Foreskin keratinocyte (primary cell): ENCODE measurements at places on chromosomes 5 and 9. TPM values are rescaled to one million over a fixed set of nuclear protein-coding genes. Genes with fewer than 3 reads are reported as not detected.

- DNase-seq, result peak; percentile 24
These were observed 77.9 kb downstream of the AK8 start for GRCh38 chr9:132800038-132800648.

STKLD1 gene
- polyA plus RNA-seq, result 0.38 and 0.44 TPM in 2 replicates

ERCC8 gene
- 5.8 and 7.7 TPM in 2 replicates for polyA plus RNA-seq

DNA sequence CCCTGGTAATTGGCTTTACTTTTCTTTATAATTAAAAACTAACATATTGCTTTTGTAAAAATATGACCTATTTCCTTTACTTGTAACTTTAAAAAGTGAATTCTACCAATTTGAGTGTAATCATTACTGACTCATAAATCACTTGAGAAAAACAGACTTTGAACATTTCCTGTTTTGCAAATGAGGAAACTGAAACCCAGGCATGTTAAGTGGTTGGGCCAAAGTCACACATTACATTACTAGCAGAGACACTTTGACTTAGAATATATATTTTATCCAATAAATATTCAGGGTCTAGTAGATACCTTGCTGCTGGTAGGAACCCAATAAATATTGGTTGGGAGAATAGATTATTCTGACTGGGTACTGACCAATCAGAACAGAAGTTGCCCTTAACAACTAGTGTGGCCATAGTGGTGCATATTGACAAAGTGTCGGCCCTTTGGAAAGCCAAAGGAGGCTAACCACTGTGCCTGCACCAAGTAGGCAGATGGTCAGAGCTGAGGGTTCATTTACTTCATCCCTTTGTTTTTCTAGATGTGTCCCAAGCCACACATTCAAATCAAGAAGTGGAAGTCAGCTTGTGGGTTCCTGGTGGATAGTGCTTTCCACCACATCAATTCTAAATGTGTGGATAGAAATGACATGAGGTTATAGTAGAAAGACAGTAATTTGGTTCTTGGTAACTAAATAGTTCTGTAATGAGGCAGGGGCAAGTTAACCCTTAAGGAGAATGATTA lies 365.1 kb upstream of the RIOK2 start:
- DNase-seq, result no peak

GRCh38 chr9:82332774-82333152 lies 344.2 kb downstream of the SPATA31D1 start:
- peak; percentile 52 for DNase-seq

SLC4A9 gene
- 0.08 TPM in 1 of 2 replicates, not detected in the other for polyA plus RNA-seq

PAEP gene
- not detected in 2 replicates for polyA plus RNA-seq

- DNase-seq, result no peak
These were observed 4.5 kb downstream of the PRELID2 start for GRCh38 chr5:145830594-145830993.

GRCh38 chr9:136588663-136589464 lies 43.0 kb upstream of the NOTCH1 start:
- DNase-seq, result no peak

DNA sequence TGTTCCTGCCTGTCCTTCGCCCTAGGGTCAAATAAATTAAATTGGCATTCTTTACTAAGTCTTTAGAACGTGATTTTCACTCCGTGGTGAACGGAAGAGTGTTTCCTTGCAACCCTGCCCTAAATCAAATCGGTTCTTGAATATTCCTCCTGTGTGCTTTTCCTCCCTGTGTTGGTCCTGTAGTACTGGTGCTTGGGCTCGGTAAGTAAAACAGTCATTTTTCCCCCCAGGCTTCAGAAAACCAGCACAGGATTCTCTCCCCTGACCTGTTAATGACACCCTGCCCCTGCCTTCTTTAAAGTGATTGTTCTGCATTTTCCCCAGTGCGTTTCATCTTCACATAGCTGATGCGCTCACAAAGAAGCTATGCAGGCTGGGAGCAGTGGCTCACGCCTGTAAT lies 96.0 kb downstream of the AK8 start:
- no peak for DNase-seq

DNA sequence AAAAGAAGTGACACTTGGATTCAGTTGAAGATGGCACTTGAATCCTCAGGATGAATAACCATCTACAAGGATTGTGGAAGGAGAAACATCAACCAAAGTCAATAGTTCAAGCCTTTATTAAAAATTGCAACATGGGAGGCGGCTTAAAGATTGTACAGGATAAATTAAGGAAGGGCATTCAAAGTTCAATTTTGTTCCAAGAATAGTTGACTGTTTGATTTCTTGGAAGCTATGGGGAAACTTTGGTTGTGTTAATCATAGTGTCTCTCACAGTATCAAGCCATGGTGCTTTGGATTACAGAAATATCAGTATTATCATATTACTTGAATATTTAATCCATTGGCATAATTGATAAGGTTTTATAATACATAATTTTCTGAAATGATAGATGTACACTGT lies 1844.3 kb downstream of the MAT2B start:
- no peak for DNase-seq

- DNase-seq, result no peak
These were observed 458.4 kb upstream of the C9orf72 start for GRCh38 chr9:28031521-28032267.

GRCh38 chr9:114003758-114004157 lies 74.3 kb downstream of the AMBP start:
- no peak for DNase-seq

DNA sequence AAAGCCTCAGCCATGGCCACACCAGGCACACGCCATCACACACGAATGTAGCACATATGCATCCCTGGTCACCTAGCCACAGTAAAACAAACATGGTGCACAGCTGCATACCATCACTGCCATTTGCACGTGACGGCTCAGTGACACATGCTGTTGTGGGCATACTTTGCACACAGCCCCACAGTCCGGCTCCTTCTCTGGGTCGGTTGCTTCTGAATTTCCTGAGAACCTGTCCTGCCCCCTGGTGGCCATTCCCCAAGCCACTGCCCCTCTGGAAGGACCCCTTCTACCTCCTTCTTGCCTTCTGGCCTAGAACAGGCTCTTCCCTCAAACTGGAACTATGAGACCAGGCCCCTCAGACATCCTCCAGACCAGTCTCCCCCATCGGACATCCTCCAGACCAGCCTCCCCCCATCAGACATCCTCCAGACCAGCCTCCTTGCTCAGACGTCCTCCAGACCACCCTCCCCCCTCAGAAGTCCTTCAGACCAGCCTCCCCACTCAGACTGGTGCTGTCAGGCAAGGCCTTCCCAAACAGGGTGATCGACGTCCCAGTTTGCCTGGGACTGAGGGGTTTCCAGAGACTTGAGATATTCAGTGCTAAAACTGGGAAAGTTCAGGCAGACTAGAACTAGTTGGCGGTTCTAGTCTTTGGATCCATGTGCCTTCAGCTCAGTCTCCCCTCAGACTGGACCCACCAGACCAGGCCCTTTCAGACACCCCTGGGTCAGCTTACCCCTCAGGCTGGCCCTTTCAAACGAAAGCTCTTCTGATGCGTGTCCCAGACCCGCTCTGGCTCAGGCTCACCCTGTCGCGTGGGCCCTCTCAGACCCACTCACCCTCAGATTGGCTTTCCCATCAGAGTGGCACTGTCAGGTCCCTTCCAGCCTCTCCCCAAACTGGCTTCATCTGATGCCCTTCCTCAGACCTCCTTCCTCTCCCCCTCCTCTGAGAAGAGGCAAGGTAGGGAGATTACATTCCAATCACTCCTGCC lies 24.3 kb upstream of the ENHO start:
- DNase-seq, result peak; percentile 57

DNA sequence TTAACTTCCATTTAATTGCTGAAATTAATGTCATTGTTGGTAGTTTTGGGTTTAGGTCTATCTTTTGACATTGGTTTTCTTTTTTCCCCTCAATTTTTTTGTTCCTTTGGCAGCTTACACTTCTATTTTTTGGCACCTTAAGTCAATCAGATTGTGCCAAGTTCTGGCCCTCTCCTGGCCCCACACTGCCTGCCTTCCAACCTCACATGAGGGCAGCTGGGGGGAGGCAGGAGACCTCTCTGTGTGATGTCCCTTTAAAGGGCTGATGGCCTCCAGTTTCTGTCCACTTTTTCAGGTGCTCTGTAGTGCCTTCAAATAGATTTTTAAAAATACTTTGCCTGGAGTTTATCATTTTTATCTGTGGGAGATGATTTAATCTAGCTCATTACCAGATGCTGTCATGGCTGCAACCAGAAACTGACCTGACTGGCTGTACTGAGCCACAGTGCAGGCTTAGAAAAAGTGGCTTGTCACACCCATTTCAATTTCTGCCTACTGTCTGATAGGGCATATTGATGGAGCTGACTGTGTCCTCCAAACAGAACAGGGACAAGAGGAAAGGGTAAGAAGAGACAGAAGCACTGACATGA lies 196.6 kb downstream of the FANCC start:
- no peak for DNase-seq

DNA sequence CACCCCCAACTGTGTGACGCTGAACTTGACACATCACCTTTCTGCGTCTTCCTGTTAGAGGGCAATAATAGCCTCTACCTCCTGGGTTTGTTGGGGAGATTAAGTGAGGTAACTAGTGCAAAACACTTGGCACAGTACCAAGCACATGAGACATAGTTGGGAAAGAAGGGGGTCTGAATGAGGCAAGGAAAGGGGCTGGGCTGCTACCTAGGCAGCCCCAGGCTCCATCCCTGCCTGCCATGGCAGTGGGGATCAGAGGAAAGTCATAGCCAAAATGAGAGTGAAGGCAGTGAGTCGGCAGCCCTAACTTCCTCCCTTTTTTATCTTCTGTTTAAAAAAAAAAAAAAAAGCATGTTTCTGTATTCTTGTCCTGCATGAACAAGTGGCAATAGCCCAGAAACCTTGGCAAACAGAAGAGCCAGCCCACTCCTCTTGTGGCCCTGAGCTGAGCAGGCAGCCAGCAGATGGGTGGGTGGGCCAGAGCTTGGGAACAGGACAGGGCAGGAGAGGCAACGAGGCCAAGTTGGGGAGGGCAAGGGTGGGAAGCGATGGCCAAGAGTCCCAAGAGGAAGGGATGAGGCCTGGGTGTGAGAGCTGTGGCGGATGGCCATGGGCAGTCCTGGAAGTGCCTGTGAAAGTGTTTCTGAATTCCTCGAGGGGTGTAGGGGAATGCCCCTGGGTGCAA lies 11.4 kb downstream of the CAMK2A start:
- no peak for DNase-seq

C5orf58 gene
- not detected in 2 replicates for polyA plus RNA-seq

NMRK1 gene
- 21.5 and 22.5 TPM in 2 replicates for polyA plus RNA-seq

DNA sequence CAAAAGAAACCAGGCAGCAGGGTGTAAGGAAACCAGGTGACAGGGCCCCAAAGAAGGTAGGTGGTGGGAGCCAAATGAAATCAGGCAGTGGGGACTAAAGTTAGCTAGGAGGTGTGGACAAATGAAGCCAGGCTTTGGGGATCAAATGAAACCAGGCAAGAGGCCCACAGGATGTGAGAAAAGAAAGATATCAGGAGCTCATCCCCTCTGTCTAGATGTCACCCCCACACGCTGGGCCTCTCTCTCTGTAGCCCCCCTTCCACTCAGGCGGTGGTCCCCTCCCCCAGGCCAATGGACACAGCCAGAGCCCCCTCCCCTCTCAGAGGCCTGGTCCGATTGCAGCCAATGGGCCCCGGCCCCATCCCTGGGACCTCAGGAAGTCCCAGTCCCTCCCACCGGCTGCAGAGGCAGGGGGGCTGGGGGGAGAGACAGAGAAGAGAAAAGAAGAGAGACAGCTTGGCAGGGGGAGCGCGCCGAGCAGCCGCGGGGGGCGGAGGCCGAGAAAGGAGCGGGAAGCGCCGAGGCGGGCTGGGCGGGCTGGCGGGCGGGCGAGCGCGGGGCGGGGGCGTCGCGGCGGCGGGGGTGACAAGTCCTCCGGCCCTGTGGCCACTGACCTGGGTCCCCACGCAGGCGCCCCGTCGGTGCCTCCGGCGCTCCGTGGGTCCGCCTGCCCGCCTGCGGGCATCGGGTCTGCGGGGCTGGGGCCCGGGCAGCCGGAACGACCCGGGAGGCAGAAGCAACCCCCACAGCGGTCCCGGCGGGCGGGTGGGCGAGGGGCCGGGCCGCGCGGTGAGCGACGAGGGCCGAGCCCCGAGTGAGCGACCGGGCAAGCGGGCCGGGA lies 11.9 kb downstream of the CNTFR start:
- no peak for DNase-seq

- DNase-seq, result peak; percentile 74
These were observed 64.0 kb upstream of the PTGER4 start for GRCh38 chr5:40615586-40616170.

DNA sequence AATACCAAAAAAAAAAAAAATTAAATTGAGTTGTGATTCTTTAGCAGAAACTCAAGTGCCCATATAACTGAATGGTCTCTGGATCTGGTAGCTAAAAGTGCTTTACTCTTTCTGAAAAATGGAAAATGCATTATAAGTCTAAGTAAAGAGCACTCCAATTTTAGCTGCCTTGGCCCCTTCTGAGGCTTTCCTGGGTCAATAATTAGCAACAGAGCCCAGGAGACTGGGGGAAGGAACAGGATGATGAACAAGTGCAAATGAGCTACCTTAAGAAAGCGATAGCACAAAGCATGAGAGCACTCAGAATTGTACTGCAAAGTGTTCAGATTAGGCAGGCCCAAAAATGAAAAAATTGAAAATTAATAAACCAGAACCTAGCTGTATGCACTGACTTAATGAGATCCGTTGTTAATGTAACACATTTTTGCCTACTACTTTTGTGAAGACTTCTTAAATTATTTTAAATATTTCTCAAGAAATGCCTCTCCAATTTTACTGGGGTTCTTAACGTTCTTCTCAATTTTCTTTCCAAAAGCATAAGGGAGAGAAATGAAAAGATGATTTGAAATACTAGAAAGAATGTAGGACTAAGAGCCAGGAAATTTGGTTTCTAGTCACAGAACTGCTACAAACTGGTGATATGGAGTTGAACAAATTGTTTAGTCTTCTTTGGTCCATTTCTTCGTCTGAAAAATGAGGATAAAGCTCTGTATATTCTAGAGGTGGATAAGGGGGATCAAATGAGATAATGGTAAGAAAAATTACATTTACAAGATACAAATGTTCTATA lies 566.1 kb downstream of the PDE4D start:
- no peak for DNase-seq

- DNase-seq, result no peak
These were observed 10.1 kb upstream of the FOXE1 start for GRCh38 chr9:97842960-97843359.

- DNase-seq, result no peak
These were observed 21.4 kb upstream of the SPARC start for GRCh38 chr5:151708126-151708525.

FAM221B gene
- not detected in 2 replicates for polyA plus RNA-seq
